ENCODE measurements at places on chromosomes 12 and 14.

GRCh38 chr14:30608533-30609006 is 13.5 kb upstream of the SCFD1 start:
- no peak for DNase-seq

- DNase-seq = no peak
Measured at GRCh38 chr14:105880616-105881015, 354.2 kb downstream of the TMEM121 start.

GRCh38 chr14:100654025-100654813 is 67.0 kb upstream of the BEGAIN start:
- DNase-seq = no peak

DNA sequence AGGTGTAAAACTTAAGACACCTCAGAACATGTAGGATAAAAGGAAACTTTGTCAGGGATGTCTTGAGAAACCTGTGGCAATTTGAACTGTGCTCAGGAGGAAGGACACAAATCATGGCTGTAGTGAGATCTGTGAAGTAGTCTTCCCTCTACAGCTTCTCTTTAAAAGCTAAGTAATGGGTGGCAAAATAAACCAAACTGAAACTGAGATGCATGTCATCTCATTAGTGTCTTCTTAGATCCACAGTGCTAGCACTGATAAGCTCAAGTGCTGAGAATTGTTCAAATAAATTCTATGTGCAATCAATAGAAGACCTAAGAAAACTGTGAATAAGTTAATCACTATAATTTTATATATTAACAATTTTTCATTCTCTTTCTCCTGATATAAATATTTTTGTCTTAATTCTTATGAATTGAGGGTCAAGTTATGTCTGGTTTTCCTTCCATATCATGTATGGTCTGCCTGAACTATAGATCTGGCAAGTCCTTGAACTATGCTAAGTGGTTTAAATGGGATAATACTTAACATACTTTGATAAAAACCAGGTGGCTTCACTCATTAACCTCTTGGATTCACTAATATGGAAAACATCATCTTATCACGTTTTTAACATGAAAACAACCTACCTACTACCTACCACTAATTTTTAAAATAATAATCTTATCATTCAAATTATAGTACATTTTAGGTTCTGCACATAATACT is 27.2 kb downstream of the SYT1 start:
- DNase-seq = no peak

GRCh38 chr14:78836777-78837176 is 666.6 kb downstream of the NRXN3 start:
- peak; percentile 67 for DNase-seq

- no peak for DNase-seq
Measured at GRCh38 chr12:122054842-122055520, 23.6 kb upstream of the MLXIP start.

GRCh38 chr12:129049917-129050316 is 196.6 kb downstream of the GLT1D1 start:
- DNase-seq = no peak

DNA sequence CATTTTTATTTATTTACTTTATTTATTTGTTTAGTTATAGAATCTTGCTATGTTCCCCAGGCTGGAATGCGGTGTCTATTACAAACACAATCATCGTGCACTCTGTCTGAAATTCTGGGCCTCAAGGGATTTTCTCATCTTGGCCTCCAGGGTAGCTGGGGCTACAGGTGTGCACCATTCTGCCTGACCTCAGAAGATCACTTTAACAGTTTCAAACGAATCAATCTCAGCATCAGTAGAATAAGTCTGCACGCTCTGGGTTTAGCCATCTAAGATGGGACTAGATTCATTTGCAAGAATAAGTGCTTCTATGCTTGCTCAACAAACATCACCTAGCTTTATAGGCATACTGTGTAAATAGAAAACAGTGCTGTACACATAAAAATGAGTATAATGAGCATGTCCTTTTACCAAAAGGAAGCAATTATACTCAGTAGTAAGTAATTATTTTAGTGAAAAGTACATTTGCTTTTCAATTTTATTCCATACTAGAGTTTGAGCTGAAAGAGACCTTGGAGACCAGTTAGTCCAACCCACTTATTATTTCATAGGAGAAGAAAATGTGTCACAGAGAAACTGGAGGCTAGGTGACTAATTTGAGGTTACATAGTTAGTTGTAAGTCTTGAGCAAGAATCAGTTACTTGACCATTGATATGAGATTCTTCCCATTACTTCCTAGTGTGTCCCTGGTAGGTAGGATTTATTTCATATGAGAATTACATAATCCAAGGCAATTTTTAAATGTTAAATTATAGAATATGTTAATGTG is 456.5 kb upstream of the LMO3 start:
- DNase-seq = no peak

GRCh38 chr14:97713023-97713422 is 915.8 kb downstream of the VRK1 start:
- DNase-seq = no peak

DNA sequence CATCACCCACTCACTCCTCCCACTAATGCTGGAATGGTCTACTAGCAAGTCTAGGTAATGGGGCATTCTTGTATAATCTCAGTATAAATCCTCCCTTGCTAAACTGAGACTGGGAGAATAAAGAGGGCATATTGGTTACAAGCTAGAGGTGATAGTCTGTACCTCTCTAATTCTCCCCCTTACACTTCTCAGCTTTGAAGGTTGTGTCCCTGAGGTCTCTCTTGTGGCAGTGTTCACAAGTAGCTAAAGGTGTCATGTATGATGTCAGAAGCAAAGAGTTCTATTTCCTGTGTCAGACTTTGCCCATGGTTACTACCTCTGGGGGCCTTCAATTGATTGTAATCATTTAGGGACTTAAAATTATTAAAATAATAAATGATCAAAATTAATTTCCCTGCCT is 26.6 kb upstream of the CCDC196 start:
- no peak for DNase-seq

- DNase-seq = no peak
Measured at GRCh38 chr12:33310471-33310870, 129.1 kb downstream of the SYT10 start.

DNA sequence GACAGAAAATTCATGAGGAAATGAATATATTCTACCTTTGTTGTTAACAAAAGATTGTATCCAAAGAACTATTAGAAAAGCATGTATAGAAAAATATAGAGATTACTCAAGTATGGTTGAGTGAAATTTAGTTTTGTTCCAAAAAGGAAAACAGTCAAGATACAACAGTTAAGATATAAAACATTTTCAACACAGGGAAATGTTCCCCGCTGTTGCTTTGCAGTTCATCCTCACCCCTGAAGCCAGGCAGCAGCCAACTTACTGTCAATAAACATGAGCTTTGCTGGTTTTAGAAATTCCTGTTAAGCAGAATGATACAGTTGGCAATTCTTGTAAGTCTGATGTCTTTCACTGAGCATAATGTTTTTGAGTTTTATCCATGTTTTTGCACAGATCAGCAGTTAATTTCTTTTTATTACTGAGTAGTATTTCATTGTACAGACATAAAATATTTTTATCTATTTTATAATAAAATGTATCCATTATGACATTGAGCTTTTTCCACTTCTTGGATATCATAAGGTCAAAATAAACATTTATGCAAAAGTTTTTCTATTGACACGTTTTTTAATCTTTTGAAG is 1.2 kb upstream of the CLEC2B start:
- DNase-seq = peak; percentile 52

DNA sequence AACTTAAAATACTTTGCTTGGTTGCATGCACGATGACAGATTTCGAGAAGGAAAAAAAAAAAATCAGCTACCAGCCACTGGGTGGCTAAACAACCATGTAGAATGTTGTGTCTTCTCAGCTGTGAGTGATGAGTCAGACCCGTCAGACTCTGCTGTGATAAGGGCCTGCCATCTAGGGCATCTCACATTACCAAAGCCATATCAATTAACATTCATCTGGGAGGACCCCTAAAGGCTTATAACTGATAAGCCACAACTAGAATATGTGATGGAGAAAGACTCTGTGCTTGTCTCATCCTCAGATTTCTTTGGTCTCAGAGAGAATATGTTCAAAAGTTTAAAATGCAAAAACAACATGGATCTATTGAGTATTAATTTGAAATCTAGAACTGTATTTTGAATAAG is 111.5 kb downstream of the PAX9 start:
- peak; percentile 49 for DNase-seq

- DNase-seq = no peak
Measured at GRCh38 chr14:78530078-78530477, 359.9 kb downstream of the NRXN3 start.

GRCh38 chr12:76032043-76032981 is 736 bp upstream of the PHLDA1 start:
- DNase-seq = no peak

GRCh38 chr14:59638885-59639284 is 62.3 kb upstream of the CCDC175 start:
- DNase-seq = no peak

GRCh38 chr12:86261578-86261977 is 5.4 kb upstream of the MGAT4C start:
- DNase-seq = no peak

DNA sequence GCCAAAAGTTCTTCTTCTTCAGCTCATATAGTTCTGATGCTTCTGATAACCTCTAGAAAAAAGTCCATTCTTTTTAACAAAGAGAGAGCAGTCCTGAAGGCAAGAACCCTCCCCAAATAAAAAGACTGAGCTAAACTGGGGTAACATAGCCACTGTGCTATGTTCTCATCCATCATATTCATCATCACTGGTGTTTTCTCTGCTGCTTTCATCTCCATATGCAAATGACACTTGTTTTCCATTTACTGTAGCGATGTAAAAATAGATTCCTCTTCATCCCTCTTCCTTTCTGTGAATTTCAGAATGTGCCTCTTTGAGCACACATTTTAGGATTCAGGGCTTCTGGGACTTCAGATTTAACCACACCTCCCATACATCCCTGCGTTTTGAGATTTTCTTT is 44.9 kb downstream of the GSC start:
- no peak for DNase-seq

- no peak for DNase-seq
Measured at GRCh38 chr12:60114169-60114568, 518.3 kb downstream of the SLC16A7 start.

DNA sequence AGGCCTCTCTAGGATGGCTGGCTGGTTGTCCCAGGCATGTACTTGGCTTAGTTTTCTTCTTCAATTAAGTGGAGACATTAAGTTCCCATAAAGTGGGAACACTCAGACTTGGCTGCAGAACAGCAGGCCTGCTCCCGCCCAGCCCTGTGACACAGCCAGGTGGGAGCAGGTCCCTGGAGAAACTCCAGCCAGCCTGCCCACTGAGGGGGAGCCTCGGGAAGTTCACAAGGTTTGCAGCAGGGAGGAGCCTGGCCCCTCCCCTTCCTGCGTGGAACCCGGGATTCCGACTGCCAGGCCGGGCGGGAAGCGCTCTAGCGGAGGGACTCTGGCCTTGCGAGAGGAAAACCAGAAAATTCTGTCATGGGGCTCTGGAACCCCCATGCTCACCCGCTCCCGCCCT is 98.3 kb upstream of the EVL start:
- no peak for DNase-seq

- no peak for DNase-seq
Measured at GRCh38 chr12:58915037-58915436, 5.3 kb downstream of the LRIG3 start.

GRCh38 chr14:88516861-88517357 is 37.9 kb downstream of the PTPN21 start:
- no peak for DNase-seq

DNA sequence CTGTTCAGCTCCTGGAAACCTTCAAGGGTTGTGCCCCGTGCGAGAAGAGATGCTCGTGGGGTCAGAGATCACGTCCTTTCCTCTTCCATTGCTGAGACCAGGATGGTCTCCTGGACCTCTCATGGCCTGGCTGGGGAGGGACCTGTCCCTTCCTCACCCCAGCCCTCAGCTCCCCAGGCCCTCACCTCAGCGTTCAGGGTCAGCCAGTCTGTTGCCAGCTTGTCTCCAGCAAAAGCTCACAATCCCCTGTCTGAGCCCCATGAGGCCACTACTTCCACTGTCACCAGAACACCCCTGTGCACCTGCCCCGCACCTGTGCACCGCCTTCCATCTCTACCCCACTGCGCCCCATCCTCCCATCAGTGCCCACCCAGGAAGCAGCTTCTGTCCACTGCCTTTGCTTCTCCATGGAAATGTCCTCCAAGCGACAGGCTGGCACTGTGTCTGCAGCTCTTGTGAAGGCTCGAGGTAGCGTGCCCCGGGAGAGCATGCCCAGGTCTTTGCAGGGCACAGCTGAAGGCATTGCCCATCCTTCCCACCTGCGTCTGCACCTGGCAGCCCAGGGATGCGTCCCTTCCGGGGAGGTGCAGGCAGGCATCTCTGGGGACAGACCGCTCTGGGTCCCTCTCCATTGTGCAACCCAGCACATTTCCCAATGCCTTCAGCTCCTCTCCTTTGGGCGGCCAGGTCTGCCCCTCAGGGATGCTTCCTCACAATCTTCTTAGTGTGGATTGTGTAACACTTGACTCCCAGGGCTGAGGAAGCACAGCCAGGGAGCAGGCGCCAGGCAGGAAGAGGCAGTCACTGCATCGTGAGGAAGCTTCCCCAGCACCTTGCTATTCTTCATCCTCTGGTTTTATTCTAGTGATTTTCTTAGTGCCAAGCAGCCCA is 179.6 kb downstream of the ADGRD1 start:
- no peak for DNase-seq

GRCh38 chr12:104785886-104786285 is 172.2 kb downstream of the SLC41A2 start:
- DNase-seq = no peak

GRCh38 chr12:43402436-43402835 is 149.6 kb downstream of the ADAMTS20 start:
- DNase-seq = no peak

DNA sequence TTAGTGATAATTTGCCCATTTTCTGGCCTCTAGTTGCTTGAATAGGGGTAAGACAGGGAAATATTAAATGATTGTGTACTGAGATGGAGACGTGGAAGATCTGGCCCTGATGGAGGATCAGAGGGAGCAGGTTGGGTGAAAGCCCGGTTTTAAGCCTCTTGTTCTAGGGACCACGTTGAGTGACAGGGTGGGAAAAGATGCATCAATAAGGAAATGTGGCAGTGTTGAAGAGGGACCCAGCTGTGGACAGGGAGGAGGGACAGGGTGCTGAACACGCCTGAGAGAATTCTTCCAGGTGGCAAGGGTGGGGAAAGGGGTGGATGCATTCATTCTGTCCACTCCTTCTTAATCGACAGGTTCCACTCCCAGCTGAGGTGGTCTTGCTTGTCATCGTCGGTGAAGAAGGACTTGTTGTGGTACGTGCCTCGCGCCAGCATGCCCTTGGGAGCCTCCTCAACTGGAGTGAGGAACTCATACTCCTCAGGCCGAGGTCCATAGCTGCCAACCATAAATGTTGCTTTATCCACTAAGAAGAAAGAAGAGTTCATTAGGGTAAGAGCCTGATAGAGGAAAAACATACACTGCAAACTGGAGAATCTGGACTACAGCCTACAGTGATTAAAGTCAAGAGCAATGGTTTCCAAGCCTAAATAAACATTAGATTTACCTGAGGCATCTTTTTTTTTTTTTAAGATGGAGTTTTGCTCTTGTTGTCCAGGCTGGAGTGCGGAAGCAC is 4.0 kb upstream of the ERP27 start:
- DNase-seq = no peak

DNA sequence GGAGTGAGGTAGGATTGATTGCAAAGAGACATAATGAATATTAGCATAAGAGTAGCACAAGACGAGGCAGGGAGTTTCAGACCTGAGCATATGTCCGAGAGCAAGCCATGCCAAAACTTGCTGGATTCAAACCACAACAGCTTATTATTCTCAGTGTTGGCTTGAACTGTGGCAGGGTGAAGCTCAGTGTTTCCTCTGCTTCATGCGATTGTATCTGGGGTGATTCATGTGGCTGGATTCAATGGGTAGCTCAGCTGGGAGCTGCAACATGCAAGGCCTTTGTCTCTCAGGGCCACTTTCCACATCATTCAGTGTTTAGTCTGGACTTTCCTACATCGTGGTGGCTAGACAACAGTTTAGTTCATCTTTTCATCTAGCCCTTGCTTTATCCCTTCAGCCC is 22.1 kb upstream of the E2F7 start:
- peak; percentile 74 for DNase-seq

Data from SJSA1 (cell line).